ENCODE measurements at places on chromosomes 11 and 22.

- DNase-seq: no peak
Measured at GRCh38 chr22:35253946-35254345, 3.3 kb upstream of the HMGXB4 start.

GRCh38 chr22:40396882-40397281 is 26.5 kb downstream of the SGSM3 start:
- no peak for DNase-seq

DNA sequence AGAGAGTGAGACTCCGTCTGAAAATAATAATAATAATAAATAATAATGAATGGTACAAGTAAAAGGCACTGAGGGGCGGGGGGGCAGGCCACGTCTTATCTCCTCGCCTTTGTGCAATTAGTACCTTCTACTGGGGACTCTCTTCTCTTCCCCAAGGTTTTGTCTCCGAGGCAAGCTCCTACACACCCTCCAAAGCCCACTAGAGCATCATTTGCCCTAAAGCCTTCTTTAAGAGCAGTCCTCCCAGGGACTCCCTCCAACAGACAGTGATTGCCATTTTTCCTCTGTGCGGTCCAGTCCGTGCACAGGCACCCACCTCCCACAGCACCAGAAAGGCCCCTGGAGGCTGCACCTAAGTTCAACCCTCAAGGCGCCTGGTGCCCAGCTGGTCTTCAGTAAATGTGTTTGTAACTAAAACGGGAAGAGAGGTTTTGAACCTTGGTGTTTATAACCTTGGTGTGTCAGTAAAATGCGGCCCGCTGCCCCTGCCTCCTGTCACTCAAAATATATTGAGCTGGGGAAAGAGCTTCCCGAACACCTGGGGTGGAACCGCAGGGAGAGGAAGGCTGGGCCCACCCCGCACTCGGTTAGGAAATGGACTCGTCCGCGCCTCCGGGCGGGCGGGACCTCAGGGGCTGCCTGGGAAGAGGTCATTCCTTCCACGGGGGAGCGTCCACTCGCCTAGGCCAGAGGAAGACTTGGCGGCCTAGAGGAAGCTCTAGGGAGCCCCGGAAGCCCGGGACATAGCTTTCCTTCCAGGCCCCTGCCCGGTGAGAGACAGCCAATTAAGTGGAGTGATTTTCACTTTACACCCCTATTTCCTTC is 4.7 kb upstream of the KDELR3 start:
- DNase-seq: no peak

- no peak for DNase-seq
Measured at GRCh38 chr11:114082415-114082748, 22.9 kb downstream of the ZBTB16 start.

GRCh38 chr11:116111546-116111945 is 607.3 kb upstream of the CADM1 start:
- DNase-seq: no peak

- no peak for DNase-seq
Measured at GRCh38 chr22:29715240-29715639, 4.6 kb upstream of the CABP7 start.

- no peak for DNase-seq
Measured at GRCh38 chr11:9203691-9204311, 61.3 kb downstream of the DENND5A start.

GRCh38 chr22:39800790-39801520 is 92.6 kb downstream of the ENTHD1 start:
- no peak for DNase-seq

GRCh38 chr11:122848186-122848585 is 9.9 kb downstream of the CRTAM start:
- DNase-seq: no peak

- no peak for DNase-seq
Measured at GRCh38 chr22:26271427-26271826, 102.2 kb downstream of the SEZ6L start.

- DNase-seq: no peak
Measured at GRCh38 chr11:121525376-121525775, 72.6 kb upstream of the SORL1-AS1 start.

DNA sequence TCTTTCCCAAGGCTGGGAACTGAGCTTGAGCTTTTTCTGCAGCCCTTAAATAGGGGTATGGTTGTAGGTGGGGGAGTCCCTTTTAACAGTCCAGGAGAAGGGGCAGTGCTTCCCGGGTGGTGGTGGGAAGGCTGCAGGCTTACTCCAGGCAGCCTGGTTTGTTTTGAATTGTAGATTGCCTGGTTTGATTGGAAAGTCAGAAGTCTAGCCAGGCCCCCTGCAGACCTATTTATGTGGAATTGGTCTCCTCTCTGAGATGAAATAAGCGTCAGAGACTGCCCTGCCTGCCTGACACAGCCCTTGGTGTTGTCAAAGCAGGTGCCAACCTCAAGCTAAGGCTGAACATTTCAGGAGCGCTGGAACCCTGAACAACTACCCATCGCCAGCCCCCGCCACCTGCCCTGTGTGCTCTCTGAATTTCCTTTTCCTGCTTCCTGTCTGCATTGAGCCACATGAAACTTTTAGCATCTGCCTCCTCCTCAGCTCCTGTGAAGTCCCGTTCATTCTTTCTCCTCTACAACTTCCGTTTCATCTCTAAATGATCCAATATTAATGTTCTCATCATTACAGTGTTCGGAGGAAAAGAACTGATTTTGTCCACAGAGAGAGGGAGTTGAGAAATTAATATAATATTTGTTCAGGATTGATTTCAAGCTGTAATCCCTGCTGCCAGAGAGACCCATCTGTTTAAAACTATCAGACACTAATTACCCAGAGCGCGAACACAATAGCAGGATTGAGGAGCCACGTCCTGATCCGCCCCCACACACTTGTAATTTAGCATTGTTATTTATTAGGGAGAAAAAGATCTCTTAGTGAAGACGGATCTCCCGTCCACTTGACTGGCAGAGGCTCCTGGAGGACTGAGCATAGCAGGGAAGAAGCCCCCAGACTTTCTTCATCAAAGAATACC is 136.5 kb downstream of the TRIM29 start:
- DNase-seq: no peak

DNA sequence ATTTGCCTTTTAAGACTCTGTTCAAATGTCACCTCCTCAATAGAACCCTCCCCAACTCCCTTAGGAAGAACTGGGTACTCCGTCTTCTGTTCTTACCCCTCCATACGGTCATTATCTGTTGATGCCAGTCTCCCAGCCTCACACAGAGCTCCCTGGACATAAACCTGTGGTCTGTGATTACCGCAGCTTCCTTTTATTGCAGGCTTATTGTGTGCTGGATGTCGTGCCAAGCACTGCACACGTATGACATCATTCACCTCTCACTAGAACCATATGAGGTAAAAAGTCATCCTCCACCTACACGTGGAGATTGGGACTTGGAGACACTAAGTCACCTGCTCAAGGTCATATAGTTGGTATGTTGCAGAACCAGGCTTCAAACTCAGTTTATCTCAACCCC is 15.3 kb downstream of the PTPN5 start:
- DNase-seq: no peak

DNA sequence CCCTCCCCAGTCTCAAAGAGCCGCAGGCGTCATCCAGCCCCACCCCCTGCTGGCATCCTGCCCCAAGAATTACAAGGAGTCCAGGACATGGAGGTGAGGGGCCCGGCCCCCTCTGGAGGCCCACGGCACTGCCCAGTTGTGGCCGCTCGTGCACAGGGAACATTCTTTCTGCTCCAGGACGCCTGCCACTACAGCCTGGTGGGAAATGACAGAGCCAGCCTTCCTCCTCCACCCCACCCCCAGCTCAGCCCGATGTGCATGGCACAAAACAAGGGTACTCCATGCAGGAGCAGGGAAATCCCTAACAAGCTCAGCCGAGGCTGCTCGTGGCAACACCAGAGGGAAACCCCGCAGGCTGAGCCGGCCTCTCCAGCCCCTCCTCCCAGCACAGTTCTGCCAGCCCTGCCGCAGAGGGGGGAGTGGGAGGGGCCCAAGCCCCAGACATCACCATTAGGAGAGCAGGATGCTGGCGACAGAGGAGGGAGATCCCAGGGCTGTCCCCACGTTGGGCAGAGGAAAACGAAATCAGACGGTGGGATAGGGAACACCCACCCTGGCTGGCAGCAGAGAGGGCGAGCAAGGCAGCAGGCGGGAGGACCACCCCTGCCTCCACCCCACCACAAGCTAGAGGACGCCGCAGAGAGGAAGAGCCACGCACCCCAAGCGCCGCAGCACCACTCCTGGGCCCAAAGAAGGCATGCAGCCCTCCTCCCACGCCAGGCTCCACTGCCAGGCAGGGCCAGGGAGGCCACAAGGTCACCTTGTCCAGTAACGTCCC is 10.0 kb downstream of the IGSF9B start:
- DNase-seq: no peak

DNA sequence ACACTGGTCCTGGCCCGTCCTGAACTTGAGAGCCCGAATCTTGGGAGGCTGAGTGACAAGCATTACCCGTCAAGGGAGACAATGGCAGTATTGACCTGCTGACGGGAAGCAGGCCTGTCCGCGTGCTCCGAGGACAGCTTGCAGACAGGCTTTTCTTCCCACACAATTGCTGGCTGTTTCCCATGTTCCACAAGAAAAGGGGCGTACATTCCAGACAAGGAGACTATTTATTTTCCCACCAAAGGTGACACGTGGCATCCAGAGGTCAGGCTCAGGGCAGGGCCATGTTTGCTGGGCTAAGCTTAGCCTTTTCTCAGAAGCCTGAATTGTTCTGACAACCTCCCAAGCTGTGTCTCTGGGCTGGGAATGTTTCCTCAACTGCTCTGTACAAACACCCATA is 86.9 kb upstream of the SPON1 start:
- DNase-seq: no peak

DNA sequence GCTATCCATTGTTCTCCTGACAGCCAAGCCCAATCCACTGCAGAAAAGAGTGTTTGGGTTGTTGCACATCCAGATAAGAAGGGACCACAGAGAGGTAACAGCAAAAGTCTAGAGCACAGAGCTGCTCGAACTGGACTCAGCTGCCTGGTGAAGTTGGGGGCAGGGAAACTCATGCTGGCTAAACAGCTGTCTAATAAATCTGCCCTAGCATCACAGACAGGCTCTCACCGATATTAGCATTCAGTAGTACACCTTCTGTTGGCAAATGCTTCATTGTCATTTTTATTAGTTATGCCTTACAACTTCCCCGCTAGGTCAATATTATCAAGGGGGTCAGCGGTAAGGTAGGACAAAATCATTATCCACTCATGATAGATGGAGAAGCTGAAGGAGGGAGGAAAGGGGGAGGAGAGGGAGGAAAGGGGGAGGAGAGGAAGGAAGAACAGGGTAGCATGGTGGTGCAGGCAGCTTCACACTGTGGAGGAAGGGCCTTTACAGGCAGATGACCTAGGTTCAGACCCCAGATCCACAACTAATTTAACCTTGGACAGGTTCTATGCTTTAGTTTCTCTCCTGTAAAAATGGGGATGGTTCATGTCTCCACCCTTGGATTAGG is 102.7 kb downstream of the LARGE1 start:
- DNase-seq: no peak

GRCh38 chr11:94553938-94554337 is 10.2 kb downstream of the FUT4 start:
- DNase-seq: no peak

GRCh38 chr11:61477727-61478148 is 30.8 kb upstream of the LRRC10B start:
- DNase-seq: peak; percentile 45

DNA sequence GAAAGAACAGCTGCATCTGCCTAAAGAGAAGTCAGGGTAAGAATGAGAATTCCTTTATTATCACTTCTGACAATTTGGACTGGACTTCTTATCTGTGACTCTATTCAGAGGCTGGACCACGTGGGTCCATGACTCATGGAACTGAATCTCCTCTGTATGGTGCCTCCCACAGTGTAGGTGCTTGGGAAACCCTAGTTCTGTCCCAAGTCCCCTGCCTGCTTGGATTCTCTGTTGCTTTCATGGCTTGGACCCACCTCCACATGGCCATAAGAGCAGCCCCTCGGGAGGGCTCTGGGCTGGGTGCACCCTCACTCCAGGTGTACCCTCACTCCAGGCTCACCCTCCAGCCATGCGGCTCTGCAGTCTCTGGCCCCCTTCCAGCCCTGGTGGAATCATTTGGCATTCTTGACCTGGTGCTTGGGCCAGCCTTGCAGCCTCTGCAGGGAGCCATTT is 153.4 kb downstream of the CACNA1I start:
- DNase-seq: no peak

DNA sequence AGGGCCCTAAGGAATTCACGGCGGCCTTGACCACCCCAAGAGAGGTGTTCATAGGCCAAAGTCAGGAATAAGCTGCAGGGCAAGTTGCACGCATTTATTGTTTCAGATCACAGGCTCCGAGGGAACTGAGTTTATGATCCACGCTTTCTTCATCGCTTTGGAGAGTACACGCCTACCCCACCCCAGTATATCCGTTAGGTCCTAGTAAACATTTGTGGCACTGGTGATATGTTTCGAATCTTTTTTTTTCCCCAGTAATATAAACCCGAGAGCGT is 805 bp downstream of the GANAB start:
- DNase-seq: no peak

DNA sequence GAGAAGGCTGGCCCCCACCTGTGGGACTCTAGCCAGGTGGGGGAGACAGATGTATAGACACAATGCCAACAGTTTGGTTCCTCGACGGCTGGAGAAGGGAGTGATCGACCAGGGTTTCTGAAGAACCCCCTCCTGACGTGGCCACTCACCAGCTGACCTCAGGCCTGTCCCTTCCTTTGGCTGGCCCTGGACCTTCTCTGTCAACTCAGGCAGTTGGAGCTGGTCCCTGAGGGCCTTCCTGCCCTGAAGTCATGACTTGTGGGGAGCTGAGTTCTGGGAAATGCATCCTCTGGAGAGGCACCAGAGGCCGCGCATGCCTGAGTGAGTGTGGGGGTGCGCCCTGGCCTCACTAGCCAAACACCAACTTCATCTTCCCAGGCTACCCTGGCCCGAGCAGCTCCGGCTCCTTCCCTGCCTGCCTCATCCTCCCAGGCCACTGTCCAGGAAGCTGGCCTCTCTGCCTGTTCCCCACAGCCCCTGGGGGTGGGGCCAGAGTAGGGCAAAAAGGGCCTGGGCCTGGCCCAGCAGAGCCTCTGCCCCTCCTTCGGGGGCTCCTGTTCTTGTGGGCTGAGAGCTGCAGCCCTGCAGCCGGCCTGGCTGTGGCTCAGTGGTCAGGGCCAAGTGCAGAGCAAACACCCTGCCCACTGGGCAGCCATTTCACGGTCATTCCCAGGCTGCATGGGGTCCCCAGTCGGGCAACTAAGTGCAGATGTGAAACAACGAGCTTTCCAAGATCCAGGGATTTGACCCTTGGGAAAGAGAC is 23.6 kb downstream of the TXN2 start:
- DNase-seq: no peak

- no peak for DNase-seq
Measured at GRCh38 chr11:110519796-110520195, 90.0 kb downstream of the FDX1 start.

DNA sequence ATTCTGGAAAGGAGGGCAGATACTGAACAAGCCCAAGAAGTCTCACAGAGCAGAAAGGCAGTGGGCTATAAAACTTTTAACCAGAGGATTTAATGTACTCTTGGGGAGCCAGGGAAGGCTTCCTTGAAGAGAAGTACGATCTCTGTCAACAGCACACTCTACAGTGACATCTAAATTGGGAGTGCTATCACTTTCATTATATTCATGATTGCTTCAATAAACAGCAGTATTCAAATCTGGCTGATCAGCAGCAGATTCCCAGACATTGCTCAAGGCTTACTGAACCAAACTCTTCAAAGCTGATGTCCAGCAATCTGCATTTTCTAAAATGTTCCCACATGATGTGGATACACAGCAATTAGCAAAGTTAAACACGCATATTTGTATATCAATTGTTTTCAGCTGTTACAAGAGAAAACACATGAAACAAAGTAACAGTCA is 44.2 kb downstream of the SYTL2 start:
- no peak for DNase-seq
